ENCODE measurements at places on chromosomes 16 and 17. TPM values are rescaled to one million over a fixed set of nuclear protein-coding genes. Genes with fewer than 3 reads are reported as not detected.

The CDH1 gene
- not detected for total RNA-seq

The CD300E gene
- not detected for total RNA-seq

The RPA1 gene
- 13.5 TPM for total RNA-seq

The NPB gene
- 0.64 TPM for total RNA-seq

The INCA1 gene
- 0.97 TPM for total RNA-seq

The MARCHF10 gene
- 0.32 TPM for total RNA-seq

The UBTF gene
- 46.6 TPM for total RNA-seq

The CRHR1 gene
- not detected for total RNA-seq

The TMEM238L gene
- total RNA-seq = not detected

The PYCARD gene
- total RNA-seq = 85.9 TPM

The CTRB1 gene
- not detected for total RNA-seq

The HAS3 gene
- total RNA-seq = 0.32 TPM

The GNGT2 gene
- total RNA-seq = not detected

The LRRC37A gene
- 4.5 TPM for total RNA-seq

The DHRS7C gene
- not detected for total RNA-seq

The STXBP4 gene
- 13.9 TPM for total RNA-seq

The COX4I1 gene
- 337 TPM for total RNA-seq

The KRTAP4-11 gene
- not detected for total RNA-seq

The RASD1 gene
- total RNA-seq = 0.64 TPM

The NPIPB4 gene
- 48.8 TPM for total RNA-seq

The ADAD2 gene
- total RNA-seq = not detected

The ACSM5 gene
- under 0.01 TPM for total RNA-seq

The CLDN9 gene
- not detected for total RNA-seq

The KRTAP9-4 gene
- total RNA-seq = not detected

The LGALS9 gene
- total RNA-seq = 2.3 TPM

The MEFV gene
- total RNA-seq = under 0.01 TPM

The KLHL10 gene
- under 0.01 TPM for total RNA-seq

The CPD gene
- 177 TPM for total RNA-seq

The OTOP2 gene
- not detected for total RNA-seq

The TMIGD1 gene
- not detected for total RNA-seq

The TSNAXIP1 gene
- total RNA-seq = 0.32 TPM

The OR3A2 gene
- total RNA-seq = 0.43 TPM

The CAMTA2 gene
- 15.1 TPM for total RNA-seq
